ENCODE measurements at places on chromosomes 7 and 10.

- DNase-seq, result no peak
Observed at GRCh38 chr7:15335390-15335789, 226.4 kb downstream of the AGMO start.

- no peak for DNase-seq
Observed at GRCh38 chr7:9711259-9711918, 1262.3 kb upstream of the PHF14 start.

GRCh38 chr7:134209322-134210015, 82.3 kb downstream of the LRGUK start:
- no peak for DNase-seq

- DNase-seq, result no peak
Observed at GRCh38 chr10:12250181-12250580, 54.2 kb downstream of the CDC123 start.

GRCh38 chr10:22437620-22438588, 92.6 kb downstream of the SPAG6 start:
- DNase-seq, result no peak

GRCh38 chr7:27551803-27552400, 110.8 kb downstream of the HIBADH start:
- DNase-seq, result no peak

GRCh38 chr7:151592868-151593486, 73.3 kb upstream of the RHEB start:
- DNase-seq, result no peak

DNA sequence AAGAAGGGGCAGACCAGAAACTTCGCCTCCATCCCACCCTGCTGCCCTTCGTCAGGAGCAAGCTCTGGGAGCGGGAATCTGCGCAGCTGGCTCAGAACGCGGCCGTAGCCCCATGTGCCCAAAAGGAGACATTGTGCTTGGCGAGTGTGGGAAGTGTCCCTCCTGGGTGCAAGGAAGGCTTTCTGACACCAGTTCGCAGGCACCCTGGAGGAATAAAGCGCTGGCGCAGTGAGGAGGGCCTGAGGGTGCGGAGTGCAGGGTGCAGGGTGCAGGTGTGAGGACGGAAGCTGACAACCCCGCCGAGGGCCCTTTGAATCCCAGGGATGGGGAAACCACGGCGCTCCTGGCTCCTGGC, 811 bp downstream of the SLIT1 start:
- no peak for DNase-seq

DNA sequence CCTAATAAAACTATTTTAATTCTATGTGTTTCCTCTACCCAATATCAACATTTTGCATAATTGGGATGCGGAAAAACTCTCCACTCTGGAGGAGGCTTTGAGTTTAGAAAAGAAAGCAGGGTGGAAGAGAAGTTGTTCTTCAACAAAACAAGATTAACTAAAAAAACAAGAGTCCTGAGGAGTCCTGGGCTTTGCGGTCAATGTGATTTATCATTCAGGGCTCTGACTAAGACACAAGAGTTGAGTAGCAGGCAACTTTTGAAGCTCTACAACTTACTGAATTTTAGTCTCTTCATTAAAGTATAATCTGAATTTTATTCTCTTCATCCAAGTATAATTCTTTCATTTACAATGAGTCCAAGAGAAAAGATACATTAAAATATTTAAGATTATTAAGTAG, 18.3 kb upstream of the TMEM26 start:
- no peak for DNase-seq

GRCh38 chr7:96380111-96380512, 58.2 kb upstream of the SLC25A13 start:
- DNase-seq, result no peak

DNA sequence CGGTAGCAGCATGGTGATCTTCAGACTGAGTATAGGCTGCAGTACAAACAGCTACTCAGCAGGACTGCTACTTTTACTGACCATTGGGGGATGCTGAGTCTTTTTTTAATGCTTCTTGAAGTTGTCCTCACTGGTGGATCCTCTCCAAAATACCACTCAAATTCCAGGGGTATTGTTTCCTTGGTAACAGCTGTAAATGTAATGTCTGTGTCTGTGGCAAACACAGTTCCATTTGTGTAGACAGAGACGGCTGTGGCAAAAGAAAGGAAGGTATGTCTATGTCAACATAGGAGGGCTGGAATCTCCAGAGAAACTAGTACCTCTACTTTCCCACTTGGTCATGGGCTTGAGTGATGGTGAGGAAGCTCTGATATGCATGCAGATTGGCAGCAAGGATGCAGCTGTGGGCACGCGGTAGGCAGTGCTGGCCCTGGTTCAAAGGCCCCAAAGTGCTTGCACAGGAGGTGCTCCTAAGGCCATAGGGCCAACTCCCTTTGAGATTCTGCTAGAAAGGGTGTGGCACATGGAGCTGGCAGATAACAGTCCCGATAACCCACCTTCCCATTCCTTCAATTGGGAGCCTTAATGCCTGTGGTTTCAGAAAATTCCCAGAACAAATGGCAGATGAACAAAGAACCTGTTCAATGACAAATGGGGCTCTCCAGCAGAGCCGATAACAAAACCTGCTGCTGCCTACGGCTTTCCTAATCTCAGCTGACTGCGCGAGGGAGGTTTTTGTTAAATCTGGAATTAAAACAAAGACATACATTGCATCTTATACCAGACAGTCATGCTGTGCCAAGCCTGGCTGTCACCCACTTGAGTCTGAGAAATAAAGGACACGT, 43.0 kb downstream of the PKD1L1 start:
- no peak for DNase-seq

DNA sequence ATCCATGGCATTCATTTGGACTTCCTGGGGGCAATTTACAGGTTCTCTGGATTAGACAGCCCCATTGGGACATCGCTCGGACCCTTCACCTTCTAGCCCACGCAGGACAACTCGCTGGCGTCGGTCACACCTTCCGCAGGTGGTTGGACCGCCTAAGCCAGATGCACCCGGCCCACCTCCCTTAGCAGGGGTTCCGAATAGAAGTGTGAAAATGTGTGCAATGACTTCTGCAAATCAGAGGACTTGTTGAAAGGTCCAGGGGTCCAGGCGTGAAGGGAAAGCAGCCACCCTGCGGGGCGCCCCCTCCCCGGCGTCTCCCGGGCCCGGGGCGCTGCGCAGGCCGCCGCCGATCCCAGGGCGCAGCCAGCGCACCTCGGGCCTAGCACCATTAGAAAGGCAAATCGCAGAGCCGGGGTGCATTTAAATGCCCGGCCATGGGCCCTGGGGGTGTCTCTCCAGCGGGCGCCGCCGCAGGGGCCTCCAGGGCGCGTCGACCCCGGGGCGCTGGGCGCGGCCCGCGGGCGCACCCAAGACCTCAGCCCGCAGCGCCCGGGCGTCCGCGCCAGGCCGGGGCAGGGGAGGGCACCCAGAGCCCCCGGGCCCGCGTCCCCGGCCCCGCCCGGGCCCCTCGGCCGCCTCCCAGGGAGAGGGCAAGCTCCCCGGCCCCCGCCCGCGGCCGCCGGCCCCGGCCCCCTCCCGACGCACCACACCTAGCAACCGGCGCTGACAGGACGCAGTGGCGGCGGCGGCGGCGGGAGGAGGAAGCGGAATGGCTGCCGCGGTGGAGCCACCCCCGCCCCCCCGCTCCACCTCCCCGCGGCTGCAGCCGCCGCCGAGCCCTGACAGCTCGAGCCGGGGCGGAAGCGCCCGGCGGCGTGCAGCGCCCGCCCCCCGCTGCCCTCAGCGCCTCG, 1.2 kb downstream of the JAZF1 start:
- DNase-seq, result peak; percentile 46

- no peak for DNase-seq
Observed at GRCh38 chr10:93404048-93404354, 78.1 kb downstream of the MYOF start.

- DNase-seq, result no peak
Observed at GRCh38 chr7:2106924-2107323, 125.8 kb downstream of the MAD1L1 start.

DNA sequence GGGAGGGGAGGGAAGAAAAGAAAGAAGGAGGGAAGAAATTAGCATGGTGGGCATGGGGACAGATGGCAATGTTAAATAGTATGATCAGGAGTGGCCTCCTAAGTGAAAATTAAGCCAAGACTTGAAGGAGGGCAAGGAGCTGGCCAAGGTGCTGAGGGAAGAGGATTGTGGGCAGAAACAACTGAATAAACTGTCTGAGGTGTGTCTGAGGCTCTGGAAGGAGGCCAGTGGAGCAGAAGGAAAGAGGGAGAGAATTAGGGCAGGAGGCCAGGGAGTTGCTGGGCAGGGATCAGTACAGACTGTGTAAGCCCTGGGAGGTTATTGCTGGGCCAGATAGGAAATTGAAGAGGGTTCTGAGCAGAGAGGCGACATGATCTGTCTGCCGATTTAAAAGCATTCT, 40.6 kb upstream of the VKORC1L1 start:
- peak; percentile 23 for DNase-seq

DNA sequence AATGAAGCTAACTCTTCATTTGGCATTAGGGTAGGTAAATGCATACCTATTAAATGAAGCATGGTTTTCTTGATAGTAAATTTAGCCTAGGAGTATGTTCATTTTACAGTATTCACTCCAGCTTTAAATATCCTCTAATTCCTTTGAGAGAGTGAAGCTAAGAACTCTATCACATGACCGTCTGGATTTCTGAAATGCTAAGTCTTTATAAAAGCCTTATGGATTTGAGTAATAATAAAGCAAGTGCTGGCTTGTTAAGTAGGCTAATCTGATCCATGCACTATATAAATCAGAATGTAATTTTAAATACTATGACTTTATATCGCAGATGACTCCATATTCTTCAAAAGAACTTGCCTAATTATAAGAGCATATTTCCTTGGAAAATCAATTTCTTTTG, 64.8 kb downstream of the REEP3 start:
- no peak for DNase-seq
